ENCODE measurements at places on chromosomes 13 and 19.

DNA sequence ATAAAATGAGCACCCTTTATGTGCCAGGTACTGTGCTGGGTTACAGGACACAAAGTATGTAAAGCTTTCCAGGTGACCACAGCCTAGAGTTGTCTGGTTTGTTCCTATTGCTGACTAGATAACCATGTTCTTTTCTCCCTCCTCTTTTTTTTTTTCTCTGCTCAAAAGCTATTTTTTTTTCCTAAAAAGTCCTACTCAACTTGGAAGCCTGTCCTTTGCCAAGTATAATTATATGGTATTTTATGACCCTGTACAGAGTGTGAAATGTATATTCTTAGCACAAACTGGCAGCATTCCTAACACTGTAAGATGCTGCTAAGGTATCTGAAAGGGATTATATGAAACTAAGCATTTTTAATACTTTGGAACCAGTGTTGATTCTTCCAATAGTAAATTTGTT is 171.0 kb downstream of the GPC6 start:
- no peaks in the 10 kb centered on the region for H3K36me3 ChIP-seq
- no peak overlapping the region for H3K4me3 ChIP-seq
- H3K4me1 ChIP-seq = no peaks in the 10 kb centered on the region
- DNase-seq = no peak
- H3K27ac ChIP-seq = no peak overlapping the region

DNA sequence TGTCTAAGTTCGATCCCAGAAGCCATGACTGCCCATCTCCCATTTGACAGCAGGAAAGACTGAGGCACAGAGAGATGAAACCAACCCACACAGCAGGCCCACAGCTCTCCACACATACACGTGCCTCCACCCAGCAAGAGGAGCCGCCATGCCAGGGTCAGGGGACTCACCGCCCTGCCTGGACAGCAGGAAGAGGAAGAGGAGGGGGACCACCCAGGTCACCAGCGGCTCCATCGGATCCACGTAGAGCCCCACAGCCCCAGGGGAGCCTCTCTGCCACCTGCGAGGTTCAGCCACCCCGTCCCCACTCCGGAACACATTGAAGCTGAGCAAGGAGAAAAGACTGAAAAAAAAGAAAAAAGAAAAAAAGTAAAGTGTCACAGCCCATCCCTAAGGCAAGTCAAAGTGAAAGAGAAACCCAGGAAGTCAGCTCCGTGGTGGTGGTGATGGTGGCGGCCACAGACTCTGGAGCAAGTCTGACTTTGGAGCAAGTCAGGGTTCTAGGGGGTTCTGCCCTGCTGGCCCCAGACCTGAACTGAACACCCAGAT is at the start of gene IL12RB1:
Gene IL12RB1, minus strand, starts transcription at position 345 of the 549 bp plus-strand sequence. Its CDS starts 111 bp downstream, at position 234.
- peak within 1 kb of the TSS; percentile 99 for H3K27ac ChIP-seq
- H3K4me3 ChIP-seq = peak within 1 kb of the TSS; percentile 69
- peaks cover 74% of the 10 kb centered on the region for H3K4me1 ChIP-seq
- DNase-seq = peak; percentile 44
- peaks cover under 1% of the 10 kb centered on the region for H3K36me3 ChIP-seq

GRCh38 chr19:39951065-39951650 is 16.7 kb upstream of the FCGBP start:
- no peak for DNase-seq
- no peaks in the 10 kb centered on the region for H3K36me3 ChIP-seq
- H3K4me3 ChIP-seq = no peak overlapping the region
- H3K27ac ChIP-seq = peak overlapping the region; percentile 92
- H3K4me1 ChIP-seq = peaks cover 67% of the 10 kb centered on the region

GRCh38 chr13:52808842-52809219 is 39.6 kb downstream of the PCDH8 start:
- H3K27me3 ChIP-seq = no peaks in the 10 kb centered on the region
- DNase-seq = no peak
- no peak overlapping the region for H3K27ac ChIP-seq
- H3K36me3 ChIP-seq = no peaks in the 10 kb centered on the region
- no peak overlapping the region for H3K4me3 ChIP-seq

DNA sequence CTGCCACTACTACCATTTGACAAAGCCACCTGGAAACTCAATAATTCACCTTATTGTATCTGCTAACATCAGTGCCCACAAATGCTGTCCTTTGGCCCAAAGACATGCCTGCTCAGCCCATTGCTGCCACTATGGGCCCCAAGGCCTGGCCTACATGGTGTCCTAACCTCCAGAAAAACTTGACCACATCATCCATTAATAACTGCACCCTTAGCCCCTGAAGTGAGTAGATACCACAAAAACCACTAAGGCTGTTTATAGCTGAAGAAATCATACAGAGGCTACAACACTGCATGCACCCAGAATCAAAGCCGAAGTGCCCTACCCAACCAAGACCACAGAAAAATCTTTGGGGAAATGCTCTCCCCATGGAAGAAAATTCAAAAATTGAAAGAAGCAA is 932.8 kb upstream of the SLITRK6 start:
- H3K4me3 ChIP-seq = no peak overlapping the region
- DNase-seq = no peak
- no peaks in the 10 kb centered on the region for H3K27me3 ChIP-seq
- H3K4me1 ChIP-seq = no peaks in the 10 kb centered on the region
- H3K27ac ChIP-seq = no peak overlapping the region

- H3K27me3 ChIP-seq = peaks cover 11% of the 10 kb centered on the region
- no peaks in the 10 kb centered on the region for H3K36me3 ChIP-seq
- H3K27ac ChIP-seq = no peak overlapping the region
- DNase-seq = no peak
These were observed 20.7 kb downstream of the COL4A1 start for GRCh38 chr13:110285991-110286832.

- no peak overlapping the region for H3K4me3 ChIP-seq
- H3K4me1 ChIP-seq = no peaks in the 10 kb centered on the region
- H3K27ac ChIP-seq = no peak overlapping the region
- H3K27me3 ChIP-seq = no peaks in the 10 kb centered on the region
- DNase-seq = no peak
These were observed 17.3 kb downstream of the DHRS12 start for GRCh38 chr13:51786425-51787265.

DNA sequence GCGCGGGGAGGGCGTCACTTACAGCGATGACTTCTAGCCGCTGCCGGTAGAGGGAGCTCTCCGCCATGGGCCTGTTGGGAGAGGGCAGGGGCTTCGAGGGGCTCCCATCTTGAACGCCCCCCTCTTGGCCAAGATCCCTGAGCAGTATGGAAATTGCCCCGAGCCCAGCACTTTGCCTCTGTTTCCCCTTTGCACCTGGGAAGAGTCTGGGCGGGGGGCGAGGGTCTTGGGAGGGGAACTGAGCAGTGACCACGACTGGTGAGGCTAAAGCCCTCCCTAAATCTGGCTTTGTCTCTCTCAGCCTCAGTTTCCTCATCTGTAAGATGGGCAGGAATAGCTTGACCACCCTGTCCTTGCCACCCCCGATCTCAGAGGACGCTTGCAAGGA is 2.8 kb downstream of the PALM3 start:
- peaks cover 4% of the 10 kb centered on the region for H3K27me3 ChIP-seq
- DNase-seq = peak; percentile 40
- H3K27ac ChIP-seq = no peak overlapping the region
- peaks cover 3% of the 10 kb centered on the region for H3K4me1 ChIP-seq

GRCh38 chr19:3111586-3112247 is 17.6 kb downstream of the GNA11 start:
- H3K27ac ChIP-seq = no peak overlapping the region
- H3K27me3 ChIP-seq = no peaks in the 10 kb centered on the region
- no peaks in the 10 kb centered on the region for H3K4me1 ChIP-seq
- no peak for DNase-seq

DNA sequence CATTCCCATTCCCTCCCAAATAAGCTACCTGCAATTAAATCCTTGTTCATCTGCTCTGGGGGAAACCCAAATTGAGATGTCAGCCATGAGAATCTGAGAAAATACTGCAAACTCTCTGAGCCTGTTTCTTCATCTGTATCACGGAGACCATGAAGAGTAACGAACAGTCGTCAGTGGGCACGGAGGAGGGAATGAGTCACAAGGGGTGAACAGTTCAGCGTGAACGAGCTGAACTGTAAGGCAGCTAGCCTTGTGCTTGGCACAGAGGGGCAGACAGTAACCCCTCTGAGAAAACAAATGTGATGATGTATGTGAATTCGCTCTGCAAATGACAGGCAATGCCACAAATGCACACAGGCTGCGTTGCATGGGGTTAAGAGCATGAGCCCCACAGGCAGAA is 288.7 kb downstream of the FOXO1 start:
- H3K4me1 ChIP-seq = peaks cover 22% of the 10 kb centered on the region
- no peak for DNase-seq
- no peak overlapping the region for H3K27ac ChIP-seq
- no peak overlapping the region for H3K4me3 ChIP-seq

Data from T-cell (primary cell).